ENCODE measurements at places on chromosomes 2 and 18. TPM values are rescaled to one million over a fixed set of nuclear protein-coding genes. Genes with fewer than 3 reads are reported as not detected.

DNA sequence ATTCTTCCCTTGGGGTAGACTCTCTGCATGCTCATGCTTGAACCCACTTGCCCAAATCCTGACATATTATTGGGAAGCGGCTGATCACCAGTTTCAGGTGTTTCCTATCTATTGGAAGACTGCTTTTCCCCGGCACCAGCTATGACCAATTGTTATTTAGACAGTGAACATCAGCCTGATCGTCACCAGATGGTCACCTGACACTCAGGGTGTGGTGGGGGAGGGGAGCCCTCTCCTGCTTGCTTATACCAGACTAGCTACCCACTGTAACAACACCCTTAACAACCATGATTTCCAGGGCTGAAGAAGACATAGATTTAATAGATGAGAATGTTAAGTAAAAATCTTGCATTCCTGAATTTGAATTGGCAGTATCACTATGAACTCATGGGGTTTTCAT is 44.3 kb downstream of the RBM43 start:
- DNase-seq, result no peak

TUBA3E gene
- polyA plus RNA-seq, result not detected

- DNase-seq, result peak; percentile 33
Measured at GRCh38 chr2:100818606-100819369, 1.2 kb upstream of the NPAS2 start.

DNA sequence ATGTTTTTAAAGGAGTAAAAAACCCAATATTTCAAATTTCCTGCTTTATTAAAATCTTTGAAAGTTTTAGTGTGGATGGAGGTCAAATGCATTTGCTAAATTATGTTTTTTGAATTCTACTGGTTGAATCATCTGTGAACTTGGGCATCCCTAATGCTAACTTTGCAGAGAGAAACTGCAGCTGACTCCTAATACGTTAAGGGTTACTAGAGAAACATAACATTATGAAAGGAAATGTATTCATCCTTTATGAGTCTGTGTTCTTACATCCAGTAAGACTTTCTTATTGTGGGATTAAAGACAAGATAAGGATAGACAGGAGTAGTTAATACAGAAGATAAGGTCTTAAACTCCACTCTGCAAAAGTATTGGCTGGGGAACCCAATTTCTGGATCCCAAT is 140.6 kb downstream of the FAM124B start:
- no peak for DNase-seq

DNA sequence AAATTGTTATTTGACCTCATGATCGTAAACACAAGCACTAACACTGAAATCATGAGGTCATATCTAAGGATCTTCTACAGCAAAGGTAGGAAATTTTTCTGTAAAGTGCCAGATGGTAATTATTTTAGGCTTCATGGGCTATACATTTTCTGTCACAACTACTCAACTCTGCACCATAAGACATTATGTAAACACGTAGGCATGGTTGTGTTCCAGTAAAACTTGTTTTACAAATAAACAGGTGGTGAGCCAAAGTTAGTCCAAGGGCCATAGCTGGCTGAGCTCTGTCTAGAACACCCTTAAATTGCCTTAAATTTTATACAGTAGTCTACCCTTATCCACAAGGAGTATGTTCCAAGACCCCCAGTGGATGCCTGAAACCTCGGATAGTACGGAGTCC is 147.3 kb upstream of the CYP1B1 start:
- no peak for DNase-seq

- DNase-seq, result no peak
Measured at GRCh38 chr2:180980943-180981911, 822 bp downstream of the UBE2E3 start.

Measured in AG04450 (cell line).